ENCODE measurements at places on chromosomes 3 and 15.
A peak's percentile ranks its signal among the peaks of the same experiment; 100 is the strongest.

GRCh38 chr3:155241579-155241978 lies 51.9 kb downstream of the STRIT1 start:
- no peak for DNase-seq

GRCh38 chr15:79290642-79291275 lies 8.2 kb downstream of the ANKRD34C start:
- no peak for DNase-seq

GRCh38 chr15:53197426-53197839 lies 407.3 kb upstream of the ONECUT1 start:
- peak; percentile 70 for DNase-seq

DNA sequence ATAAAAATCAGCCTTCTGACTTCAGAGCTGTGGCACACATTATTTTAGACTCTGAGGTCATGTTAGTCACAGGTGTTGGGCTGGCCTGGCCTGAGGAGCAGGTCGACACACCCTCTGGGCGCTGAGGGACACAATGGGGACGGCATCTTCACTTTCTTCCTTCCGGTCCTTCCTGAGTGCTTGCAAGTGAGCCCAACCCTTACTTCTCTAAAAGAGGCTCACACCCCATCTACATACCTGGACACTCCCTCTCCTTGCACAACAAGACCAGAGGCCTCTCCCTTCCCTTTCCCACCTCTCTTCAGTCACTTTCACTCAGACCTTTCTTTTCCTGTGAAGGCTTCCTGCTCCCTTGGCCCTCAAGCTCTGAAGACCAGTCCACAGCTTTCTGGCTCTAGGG lies 85.4 kb downstream of the XXYLT1 start:
- no peak for DNase-seq

- no peak for DNase-seq
Measured at GRCh38 chr15:34652726-34653033, 69.2 kb upstream of the GOLGA8B start.

GRCh38 chr3:124621498-124621897 lies 108.8 kb upstream of the UMPS start:
- no peak for DNase-seq
